ENCODE measurements at places on chromosomes 1 and 21.

DNA sequence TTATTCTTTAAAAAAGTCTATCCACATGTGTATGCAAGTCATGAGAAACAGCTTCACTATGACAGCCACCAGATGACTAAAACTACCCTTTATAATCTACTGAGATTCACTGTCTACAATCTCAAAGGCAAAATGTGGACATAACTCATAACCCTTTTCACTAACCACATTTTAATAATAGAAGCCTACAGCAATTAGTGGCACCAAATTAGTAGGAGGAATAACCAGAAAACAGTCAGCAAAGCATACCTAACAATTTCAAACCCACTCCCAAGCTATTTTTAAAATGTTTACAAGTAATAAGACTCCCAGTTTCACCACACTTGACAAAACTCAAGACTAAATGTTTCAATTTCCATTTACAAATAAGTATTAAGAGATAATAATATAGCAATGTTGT is 442.9 kb downstream of the PTPRC start:
- no peak for DNase-seq

- DNase-seq: no peak
Observed at GRCh38 chr1:225534135-225534534, 106.3 kb upstream of the LBR start.

DNA sequence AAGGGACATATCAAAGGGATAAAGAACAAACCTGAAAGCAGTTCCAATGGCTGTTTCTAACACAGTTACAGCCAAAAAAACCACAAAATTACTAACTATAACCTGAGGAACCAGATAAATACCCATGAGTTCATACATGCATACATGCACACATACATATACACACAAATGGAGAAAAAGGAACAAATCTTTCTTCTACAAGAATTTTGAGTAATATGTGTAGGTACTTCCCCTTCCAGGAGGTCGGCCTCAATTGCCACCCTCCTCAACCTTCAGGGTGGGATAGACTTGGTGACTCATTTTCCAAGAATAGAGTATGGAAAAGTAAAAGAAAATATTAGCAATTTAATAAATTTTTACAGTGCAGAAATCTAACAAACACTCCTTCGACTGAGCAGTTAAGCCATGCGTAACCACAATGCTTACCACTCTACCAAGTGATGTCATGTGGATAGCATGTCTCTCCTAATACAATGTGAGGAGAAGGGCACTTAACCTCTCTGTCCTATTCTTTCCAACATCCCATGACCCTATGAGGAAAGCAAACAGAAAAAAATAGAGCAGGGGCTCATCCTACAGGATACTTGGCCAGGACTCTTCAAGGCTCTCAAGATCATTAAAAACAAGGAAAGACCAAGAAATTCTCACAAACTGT is 243.0 kb upstream of the RUNX1 start:
- no peak for DNase-seq

- DNase-seq: no peak
Observed at GRCh38 chr1:19327301-19327700, 15.2 kb downstream of the SLC66A1 start.

- no peak for DNase-seq
Observed at GRCh38 chr1:174836543-174836942, 163.2 kb upstream of the CACYBP start.

GRCh38 chr1:161076410-161076809 is 6.7 kb upstream of the ARHGAP30 start:
- no peak for DNase-seq

DNA sequence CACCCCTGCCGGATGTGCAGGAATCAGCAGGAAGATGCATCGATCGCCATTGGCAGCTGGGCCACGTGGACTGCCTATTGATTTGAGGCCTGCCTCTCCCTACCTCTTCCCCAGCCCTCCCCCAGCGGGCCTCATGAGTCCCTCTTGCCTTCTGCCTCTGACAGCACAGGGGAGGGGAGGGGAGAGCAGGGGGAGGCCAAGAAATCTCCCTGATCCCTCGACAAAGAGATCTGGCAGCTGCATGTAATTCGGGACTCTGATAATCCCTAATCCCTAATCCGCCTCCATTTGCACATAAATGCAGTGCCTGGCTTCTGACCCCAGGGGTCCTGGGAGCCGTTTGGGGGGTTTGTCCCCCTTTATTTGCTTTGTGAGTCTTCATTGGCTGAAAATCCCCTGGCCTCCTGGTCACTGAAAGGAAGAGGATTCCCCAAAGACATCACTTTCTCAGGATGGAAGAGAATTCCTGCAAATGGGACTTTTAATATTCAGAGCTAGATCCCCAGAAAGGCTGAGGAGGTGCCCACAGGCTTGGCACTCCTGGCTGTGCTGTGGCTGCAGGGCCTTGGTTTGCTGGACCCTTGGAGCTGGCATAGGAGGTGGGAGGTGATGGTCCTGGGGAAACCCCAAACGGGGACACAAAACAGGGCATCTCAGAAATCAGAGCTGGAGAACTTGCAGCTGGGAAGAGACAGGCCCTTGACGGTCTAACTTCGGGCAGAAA is 239.4 kb upstream of the POU3F1 start:
- DNase-seq: no peak

GRCh38 chr21:42245331-42246193 is 26.6 kb downstream of the ABCG1 start:
- DNase-seq: no peak

DNA sequence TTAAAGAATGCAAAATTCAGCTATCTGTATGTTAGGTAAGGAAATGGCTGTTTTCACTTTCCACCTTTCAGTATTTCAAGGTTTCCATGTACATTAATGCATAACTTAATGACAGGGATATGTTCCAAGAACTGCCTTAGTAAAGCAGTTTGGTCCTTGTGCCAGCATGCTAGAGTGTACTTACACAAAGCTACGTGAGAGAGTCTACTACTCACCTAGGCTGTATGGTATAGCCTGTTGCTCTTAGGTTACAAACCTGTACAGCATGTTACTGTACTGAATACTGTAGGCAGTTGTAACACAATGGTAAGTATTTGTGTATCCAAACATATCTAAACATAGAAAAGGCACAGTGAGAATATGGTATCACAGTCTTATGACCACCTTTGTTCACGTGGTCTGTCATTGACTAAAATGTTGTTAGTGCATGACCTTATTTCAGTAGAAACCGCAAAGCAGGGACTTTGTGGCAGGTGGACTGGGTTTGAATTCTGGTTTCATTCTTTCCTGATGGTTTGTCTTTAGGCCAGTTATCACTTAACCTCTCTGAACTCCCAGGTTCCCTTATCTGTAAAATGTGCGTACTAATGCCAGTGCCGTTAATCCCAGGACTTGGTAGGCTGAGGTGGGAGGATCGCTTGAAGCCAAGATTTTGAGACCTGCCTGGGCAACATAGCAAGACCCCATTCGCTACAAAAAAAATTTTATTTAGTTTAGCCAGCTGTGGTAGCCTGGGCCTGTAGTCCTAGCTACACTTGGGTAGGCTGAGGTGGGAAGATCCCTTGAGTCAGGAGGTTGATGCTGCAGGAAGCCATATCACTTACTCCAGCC is 4.9 kb downstream of the SMYD2 start:
- no peak for DNase-seq

DNA sequence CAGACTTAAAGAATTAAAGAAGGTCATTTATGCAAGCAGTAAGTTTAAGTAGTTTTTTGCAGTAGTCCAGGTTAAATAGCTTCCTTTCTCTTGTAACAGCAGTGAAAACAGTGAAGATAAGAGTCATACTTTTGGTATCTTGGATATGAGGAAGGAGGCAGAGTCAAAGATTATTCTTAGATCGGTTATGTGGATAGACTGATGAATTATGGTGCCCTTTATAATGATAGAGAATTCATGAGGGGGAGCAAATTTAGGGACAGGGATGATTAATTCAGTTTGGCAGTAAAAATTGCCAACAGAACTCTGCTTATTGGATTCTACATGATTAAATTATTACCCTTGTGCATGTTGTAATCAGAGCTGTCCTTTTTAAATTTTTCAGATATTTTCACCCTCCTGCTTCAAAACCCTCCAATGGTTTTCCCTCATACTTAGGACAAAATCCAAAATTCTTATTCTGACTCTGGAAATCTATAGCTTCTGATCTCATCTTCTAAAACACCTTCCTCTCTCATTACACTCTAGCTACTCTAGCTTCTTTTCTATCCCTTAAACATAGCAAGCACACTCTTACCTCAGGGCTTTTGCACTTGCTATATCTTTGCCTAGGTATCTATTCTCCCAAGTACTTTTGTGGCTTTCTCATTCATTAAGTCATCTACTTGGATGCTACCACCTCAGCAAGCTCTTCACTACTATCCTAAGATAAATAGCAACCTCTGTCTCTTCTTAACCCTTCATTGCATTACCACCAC is 79.8 kb downstream of the PKN2 start:
- no peak for DNase-seq

GRCh38 chr1:215321802-215322201 is 239.3 kb downstream of the KCNK2 start:
- DNase-seq: no peak

DNA sequence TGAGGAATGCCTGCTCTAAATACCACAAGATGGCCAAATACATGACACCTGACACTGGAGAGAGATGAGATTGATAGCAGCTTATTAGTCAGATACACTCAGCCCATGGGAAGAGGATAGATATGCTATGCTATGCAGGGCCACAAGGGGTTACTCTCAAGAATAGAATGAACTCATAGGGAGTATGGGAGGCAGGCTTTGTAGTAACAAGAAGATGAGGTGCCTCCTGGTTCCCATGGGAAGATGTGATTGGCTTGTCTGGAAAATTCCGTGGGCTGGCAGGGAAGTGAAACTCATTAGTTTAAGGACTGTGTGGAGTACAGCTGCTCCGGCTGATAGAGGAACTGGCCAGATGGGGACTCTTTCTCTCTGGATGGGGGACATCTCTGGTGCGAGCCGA is 16.5 kb downstream of the CCDC30 start:
- no peak for DNase-seq

DNA sequence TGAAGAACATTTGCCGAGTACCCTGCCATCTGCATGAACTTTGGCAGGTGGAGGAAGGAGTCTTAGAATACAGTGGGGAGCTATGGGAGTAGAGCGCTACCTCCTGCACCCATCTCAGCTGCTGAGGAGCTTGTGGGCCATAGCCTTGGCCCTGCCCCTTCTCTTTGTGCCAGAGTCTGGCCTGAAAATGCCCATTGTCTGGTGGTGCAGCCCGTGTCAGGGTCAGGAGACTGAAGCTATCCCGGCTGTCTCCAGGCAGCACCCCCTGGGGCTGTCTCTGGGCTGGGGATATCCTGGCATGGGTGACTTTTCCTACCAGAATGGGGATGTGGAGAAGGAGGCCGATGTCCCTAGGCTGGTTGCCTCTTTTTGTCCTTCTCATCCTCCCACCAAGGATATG is 7.3 kb downstream of the IPO13 start:
- DNase-seq: peak; percentile 80

DNA sequence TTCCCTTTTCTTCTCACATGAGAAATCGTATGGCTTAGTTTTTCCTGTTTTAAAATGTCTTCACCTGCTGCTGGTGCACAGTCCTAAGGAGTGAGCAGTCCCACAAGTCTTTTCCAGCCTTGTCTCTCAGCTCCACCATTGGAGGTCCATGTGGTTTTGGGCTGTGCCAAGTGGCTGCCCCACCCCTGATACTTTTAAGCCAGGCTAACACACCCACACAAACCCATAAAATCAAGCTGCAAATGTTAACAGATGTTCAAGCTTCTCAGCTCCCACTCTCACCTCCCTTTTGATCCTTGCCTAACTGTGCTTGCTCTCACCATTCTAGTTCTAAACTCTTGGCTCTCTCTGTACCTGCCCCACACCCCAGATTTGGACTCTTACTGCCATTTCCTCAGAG is 74.5 kb upstream of the COL24A1 start:
- DNase-seq: no peak

DNA sequence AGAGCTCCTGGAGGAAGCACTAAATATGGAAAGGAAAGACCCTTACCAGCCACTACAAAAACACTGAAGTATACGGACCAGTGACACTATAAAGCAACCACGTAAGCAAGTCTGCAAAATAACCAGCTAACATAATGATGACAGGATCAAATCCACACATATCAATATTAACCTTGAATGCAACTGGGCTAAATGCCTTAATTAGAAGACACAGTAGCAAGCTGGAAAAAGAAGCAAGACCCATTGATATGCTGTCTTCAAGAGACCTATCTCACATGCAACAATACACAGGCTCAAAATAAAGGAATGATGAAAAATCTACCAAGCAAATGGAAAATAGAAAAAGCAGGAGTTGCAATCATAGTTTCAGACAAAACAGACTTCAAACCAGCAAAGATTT is 31.0 kb downstream of the C1orf185 start:
- DNase-seq: no peak

- DNase-seq: no peak
Observed at GRCh38 chr1:25080294-25081209, 150.5 kb upstream of the RUNX3 start.

DNA sequence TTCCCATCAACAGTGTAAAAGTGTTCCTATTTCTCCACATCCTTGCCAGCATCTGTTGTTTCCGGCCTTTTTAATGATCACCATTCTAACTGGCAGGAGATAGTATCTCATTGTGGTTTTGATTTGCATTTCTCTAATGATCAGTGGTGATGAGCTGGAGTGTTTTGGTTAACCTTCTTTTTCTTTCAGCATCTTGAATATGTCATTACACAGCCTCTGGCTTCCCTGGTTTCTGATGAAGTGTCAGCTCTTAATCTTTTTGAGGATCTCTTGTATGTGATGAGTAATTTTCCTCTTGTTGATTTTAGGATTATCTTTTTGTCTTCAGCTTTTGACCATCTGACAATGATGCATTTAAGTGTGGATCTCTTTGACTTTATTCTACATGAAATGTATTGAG is 133.2 kb upstream of the GRIK3 start:
- DNase-seq: no peak

DNA sequence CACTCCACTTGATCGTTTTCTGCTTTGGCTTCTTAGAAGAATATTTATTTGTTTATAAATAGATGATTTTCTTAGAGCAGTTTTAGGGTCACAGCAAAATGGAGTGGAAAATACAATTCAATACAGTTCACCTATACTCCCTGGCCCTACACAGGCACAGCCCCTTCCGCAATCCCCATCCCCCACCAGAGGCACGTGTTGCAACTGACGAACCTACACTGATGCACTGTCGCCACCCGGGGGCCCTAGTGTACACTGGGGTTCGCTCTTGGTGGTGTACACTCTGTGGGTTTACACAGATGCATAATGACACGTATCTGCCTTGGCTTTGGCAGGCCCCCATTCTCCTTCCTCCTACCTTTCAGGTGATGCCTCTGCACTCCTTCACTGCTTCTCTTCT is 8.0 kb downstream of the ECHDC2 start:
- no peak for DNase-seq

GRCh38 chr1:230169454-230170152 is 102.6 kb downstream of the GALNT2 start:
- no peak for DNase-seq

- no peak for DNase-seq
Observed at GRCh38 chr1:156692925-156693847, 12.2 kb downstream of the CRABP2 start.

GRCh38 chr21:38500073-38500472 is 1.8 kb upstream of the ERG start:
- DNase-seq: no peak

Measured in hypothalamus (tissue), 51 donors.